ENCODE measurements at places on chromosomes 11 and 22.

DNA sequence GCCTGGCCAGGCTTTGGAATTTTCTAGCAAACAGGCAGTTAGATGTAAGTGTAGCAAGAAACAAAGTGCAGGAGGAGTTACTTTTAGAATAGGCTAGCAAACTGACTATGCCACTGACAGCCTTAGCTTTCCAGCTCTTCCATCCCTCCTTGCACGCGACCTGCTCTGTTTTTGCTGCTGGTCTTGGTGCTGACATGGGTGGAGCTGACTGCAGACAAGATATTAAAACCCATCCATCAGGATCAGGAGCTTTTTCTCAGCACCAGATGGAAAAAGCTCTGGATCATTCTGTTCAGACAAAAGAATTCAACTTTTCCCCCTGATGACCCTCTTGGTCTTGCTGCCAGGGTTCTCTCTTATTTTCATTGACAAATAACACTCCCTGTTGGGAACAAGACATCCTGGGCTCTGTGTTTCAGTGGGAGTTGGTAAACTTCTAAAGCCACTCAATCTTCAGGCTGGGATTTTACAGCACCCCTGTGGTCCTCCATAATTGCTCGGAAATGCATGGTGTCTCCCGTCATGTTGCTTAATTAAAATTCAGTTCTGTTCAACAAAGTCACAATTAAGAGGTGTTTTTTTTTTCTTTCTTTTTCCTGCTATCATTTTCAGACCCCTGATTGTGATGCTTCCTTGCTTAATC lies 240.0 kb upstream of the LARGE1 start:
- DNase-seq, result no peak

GRCh38 chr11:118175031-118175992 lies 1.1 kb downstream of the SCN2B start:
- DNase-seq, result peak; percentile 47

GRCh38 chr22:17903564-17904295 lies 120.6 kb downstream of the MICAL3 start:
- DNase-seq, result peak; percentile 51

GRCh38 chr11:12253843-12254281 lies 123.5 kb upstream of the PARVA start:
- no peak for DNase-seq

GRCh38 chr11:82671451-82671850 lies 62.2 kb downstream of the FAM181B start:
- DNase-seq, result no peak

DNA sequence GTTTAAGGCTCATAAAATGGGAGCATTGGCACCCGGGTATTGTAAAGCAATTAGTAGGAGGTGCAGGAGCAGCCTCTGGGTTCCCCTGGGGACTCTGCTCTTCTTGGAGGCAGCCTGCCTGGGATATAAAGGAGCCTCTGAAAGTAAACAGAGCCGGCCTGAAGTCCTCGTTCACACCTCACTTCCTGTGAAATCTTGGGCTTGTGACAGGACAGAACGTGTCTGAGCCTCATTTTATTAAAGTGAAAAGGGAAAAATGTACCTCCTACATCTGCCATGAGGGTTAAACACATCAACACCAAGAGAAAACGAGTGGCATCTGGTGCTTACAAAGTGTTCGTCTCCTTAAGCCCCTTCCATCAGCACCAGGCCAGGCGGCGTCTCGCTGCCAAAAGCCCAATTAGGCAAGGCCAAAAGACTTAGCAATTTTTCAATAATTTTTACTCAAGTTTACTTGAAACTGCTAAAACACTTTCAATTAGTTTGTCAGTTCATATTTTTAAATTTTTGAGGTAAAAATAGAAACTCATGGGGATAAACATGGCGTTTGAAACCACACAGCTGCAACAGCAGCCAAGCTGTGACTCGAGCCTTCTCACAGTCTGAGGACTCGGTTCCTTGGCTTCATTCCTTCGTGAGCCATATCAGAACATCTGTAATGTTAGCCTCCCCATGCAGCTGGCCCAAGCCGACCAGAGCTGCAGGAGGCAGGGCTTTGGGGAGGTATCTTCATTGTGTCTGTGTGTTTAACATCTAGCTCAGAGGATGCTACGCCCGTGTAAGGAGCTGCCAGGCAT lies 33.6 kb downstream of the MAP6 start:
- no peak for DNase-seq

DNA sequence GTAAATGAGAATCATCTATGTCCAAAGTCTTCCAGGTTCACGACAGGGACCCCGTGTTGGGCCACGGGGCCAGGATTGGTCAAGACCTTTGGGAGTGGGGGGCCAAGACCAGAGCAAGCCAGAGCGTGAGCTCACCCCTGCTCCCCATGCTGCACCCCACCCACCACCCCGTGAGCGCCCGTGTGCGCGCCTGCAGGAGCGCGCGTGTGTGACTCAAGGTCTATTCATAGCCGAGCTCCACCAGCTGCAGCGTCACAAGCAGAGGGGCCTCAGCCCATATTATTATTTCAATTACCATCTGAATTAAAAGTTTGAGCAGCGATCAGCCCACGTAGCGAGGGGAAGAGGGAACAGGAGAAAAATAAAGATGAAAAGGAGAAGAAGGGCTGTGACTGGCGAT lies 5.2 kb downstream of the KCNJ4 start:
- no peak for DNase-seq

DNA sequence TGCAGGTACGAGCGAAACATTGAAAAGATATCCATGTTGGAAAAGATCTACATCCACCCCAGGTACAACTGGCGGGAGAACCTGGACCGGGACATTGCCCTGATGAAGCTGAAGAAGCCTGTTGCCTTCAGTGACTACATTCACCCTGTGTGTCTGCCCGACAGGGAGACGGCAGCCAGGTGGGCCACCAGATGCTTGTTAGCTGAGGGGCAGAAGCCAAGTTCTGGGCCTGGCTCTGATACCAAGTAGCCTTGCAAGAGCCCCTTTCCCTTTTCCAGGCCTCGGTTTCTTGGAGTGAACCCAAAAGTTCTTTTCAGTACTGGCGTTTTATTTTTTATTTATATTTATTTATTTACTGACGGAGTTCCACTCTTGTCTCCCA lies 9.6 kb downstream of the F2 start:
- no peak for DNase-seq

GRCh38 chr22:28015676-28016601 lies 96.9 kb upstream of the PITPNB start:
- DNase-seq, result no peak

GRCh38 chr11:26827567-26828081 lies 105.8 kb upstream of the SLC5A12 start:
- no peak for DNase-seq

DNA sequence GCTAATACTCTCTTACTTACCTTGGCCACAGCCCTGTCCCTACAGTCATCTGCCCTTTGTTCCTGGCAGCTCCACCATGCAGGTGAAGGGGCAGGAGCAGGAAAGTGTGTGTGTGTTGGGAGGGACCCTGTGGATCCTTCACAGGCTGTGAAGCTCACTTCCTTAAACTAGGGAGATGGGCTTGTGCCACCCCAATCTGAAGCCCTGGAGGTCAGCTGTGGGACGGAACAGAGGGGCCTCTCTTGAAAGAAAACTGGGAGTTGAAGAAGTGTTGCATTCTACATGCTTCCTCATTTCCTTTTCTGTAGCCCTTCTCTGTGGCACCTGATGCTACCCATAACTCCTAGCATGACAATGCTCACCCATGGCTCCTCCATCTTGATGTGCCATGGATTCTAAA lies 11.7 kb downstream of the FADS1 start:
- no peak for DNase-seq

DNA sequence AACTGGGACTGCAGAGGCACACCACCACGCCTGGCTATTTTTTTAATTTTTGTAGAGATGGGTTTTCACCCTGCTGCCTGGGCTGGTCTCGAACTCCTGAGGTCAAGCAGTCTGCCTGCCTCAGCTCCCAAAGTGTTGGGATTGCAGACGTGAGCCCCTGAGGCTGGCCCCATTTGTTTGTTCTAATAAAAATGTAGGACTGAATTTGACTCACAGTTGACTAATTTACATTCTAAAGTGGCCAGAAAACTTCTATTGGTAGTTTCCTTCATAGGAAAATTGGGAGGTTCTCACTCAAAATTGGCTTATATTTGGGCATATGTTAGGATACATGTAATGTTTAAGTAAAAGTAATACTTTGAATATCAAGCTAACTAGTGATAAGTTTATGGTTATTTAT lies 35.0 kb downstream of the PPFIA1 start:
- DNase-seq, result no peak

DNA sequence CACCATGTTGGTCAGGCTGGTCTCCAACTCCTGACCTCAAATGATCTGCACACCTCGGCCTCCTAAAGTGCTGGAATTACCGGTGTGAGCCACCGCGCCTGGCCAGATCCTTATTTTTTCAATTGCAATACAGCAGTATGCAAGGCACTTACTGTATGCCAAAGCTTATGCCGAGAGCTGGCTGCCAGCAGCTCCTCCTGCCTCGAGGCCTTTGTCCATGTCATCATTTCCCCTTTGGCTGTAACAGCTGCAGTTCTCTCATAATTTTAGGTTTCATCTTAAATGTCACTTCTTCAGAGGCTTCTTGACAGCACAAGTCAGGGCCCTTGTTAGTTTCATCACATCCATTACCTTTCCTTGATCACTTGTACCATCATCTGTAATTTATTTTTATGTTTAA lies 1.5 kb upstream of the SREBF2 start:
- DNase-seq, result no peak

GRCh38 chr11:65651589-65652510 lies 10.9 kb downstream of the RELA start:
- DNase-seq, result peak; percentile 10

DNA sequence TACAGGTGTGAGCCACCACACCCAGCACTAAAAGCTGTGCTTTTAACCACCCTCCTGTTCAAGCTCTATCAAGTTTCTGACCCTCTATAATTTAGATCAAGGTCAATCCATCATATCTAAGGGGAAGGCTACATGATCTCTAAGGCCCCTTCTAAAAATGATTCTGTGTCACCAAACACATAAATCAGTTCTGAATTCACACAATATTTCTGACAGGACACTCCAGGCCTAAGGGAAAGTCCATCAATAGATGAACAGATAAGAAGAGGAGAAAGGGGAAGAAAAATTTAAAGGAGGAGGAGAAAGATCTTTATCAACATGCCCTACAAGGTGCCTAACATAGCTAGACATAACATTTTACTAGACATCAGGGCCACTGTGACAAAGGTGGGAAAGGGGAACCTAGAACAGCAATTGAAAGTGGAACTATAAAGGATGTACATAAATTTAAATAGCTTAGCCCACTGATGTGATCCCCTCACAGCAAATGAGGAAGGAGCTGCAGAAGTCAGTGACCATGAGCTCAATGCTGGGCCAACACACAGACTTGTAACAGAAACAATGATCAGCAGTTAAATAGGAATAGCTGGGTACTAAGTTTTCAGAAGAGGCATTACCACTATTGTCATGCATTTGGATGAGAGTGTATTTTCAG lies 4.7 kb downstream of the PRCP start:
- no peak for DNase-seq
